ENCODE measurements at places on chromosomes 6 and 20.

- no peak for DNase-seq
Observed at GRCh38 chr6:170203212-170203611, 87.7 kb downstream of the DLL1 start.

GRCh38 chr6:149089510-149089909 lies 228.0 kb upstream of the TAB2 start:
- DNase-seq, result no peak

DNA sequence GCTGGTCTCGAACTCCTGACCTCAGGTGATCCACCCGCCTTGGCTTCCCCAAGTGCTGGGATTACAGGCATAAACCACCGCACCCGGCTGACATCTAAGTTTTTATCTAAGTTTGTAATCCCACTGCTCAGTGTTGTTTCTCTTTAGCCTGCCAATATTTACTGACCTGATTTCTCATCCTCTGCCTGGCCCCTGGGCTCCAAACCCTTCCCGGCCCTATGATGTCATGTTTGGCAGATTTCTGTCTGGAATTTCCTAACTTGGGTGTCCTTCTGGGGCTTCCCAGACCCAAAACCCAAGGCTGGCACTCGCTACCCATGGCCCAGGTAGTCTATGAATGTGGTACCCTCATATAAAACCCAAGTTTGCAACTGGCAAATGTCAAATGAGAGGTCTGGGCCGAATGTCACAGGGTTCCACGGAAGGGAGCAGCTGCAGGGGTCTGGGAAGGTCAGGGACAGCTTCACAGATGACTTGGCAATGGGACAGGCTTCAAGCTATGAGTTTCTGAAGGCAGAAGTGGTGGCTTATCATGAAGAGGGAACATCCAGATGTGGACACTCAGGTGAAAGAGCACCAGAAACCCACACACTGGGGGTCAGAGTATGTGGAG lies 54.9 kb downstream of the TMEM170B start:
- DNase-seq, result no peak

GRCh38 chr6:137002505-137002904 lies 42.3 kb downstream of the IL20RA start:
- no peak for DNase-seq

DNA sequence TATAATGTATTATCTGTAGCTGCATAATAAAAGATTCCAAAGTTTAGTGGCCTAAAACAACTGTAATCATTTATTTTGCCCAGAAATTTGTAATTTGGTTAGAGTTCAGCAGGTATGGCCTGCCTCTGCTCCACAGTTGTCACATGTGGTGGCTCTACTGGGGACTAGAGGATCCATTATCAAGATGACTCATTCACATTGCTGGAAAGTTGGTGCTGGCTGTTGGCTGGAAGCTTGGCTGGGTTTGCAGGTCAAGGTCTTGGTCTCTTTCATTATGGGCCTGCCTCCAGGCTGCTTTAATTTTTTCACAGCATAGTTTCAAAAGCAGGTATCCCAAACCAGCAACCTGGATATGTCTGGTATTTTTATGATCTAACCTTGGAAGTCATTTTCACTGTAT lies 17.6 kb downstream of the TRDN start:
- DNase-seq, result no peak

- no peak for DNase-seq
Observed at GRCh38 chr6:87628881-87629280, 38.9 kb downstream of the ORC3 start.

GRCh38 chr6:4923081-4923480 lies 80.8 kb downstream of the RPP40 start:
- no peak for DNase-seq
